ENCODE measurements at places on chromosomes 3 and 15.

GRCh38 chr3:72782521-72782920, 65.7 kb downstream of the SHQ1 start:
- DNase-seq, result no peak

GRCh38 chr3:46091741-46092701, 64.7 kb upstream of the XCR1 start:
- no peak for DNase-seq

GRCh38 chr3:128590948-128591347, 59.7 kb downstream of the RPN1 start:
- DNase-seq, result no peak

- DNase-seq, result no peak
These were observed 514.4 kb upstream of the PROK2 start for GRCh38 chr3:72299321-72299802.

DNA sequence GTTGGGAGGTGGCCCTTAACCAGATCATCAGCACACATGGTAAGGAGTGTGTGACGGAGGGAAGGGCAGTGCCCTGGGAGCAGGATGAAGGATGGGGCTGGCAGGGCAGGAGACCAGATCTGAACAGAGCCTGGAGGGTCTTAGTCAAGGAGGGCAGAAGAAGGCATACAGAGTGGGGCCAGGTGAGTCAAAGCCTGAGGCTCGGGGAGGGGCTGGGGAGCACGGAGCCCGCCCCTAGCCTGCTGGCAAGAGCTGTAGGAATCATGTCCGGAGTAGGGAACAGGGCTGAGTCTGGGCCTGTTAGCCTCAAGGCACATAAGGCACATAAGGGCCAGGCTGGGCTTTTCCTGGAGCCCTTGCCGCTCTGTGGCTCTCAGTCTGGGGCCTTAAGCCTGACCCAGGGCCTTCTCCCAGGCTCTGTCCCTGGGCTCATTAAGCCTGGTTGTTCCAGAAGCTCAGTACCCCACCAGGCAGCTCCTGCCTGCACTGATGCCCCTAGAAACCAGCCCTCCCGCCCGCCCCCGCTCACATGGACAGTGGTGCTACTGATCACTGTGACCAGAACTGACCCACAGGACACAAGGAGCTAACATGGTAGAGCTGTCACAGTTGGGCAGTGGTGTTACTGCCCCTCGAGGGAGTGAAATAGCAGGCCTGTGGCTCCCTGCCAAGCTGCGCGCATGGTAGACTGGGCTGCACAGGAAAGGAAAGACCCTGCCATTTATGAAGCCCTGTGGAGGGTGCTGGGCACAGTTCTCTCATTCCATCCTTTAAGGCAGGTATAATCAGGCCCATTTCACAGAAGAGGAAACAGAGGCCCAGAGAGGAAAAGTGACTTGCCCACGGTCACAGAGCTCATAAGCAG, 14.6 kb downstream of the ISG20 start:
- DNase-seq, result no peak

DNA sequence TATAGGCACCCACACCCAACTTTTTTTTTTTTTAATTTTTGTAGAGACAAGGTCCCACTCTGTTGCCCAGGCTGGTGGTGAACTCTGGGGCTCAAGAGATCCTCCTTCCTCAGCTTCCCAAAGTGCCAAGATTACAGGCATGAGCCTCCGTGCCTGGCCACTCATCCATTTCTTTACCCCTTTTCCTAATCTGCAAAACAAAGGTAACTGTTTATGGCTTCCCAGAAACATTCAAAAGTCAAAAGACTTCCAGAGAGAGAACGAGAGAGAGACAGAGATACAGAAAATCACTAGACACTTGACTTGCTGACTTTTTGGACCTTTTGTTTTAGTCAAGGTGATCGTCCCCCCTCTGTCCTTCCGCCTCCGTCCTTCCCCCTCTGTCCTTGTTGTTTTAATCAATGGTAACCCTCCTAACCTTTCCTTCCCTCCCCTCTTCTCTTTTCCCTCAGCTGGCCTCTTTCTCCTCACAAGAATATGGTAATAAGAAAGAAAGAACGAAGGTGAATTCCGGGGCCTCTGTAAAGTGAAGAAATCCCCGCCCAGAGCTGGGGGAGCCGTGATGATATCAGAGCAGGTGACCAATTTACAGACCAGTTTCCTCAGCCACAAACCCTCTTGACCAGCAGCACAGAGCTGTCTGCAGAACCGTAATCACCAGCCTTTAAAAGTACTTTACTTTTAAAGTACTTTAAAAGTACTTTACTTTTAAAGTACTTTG, 21.9 kb downstream of the KLHL6 start:
- DNase-seq, result no peak

- no peak for DNase-seq
These were observed 491 bp upstream of the ZNF774 start for GRCh38 chr15:90351479-90352106.

- peak; percentile 90 for DNase-seq
These were observed at the start of gene CAPN7 for GRCh38 chr3:15205934-15206661. Gene CAPN7, plus strand, starts transcription at chr3:15206246. Its CDS starts 250 bp downstream, at chr3:15206496.

- no peak for DNase-seq
These were observed 30.2 kb upstream of the CRBN start for GRCh38 chr3:3209714-3210113.

- DNase-seq, result no peak
These were observed 923.1 kb downstream of the TBL1XR1 start for GRCh38 chr3:176274161-176274560.

DNA sequence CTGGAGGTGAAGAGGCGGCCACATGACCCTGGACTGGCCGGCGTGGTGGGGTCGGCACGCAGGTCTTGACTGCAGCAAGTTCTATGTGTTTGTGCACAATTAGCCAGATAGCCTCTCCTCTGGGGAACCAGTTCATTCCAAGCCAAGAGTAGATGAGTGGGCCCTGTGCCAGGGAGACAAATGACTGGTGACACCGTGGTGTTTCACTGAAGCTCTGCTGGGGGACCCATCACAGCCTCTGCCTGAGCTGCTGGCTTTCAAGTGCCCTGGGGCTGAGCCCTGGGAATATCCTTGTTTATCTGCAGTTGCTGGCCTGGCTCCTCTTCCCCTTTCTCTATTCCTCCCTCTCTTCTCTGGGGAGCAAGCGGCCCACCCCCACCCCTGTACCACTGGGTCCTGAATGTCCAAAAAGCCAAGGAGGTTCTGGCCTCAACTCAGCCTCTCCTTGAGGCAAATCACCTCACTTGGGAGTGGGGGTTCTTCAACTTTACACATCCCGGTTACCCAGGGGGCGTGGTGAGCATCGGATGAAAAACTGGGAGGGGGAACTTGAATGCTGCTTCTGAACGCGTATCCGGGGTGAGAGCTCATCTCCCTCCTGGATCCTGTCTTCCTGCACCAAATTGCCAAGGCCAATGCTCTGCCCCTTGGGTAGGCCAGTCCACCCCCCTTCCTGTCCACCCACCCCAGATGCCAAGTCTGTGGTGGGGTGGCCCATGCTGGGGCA, 199.6 kb upstream of the LYSMD4 start:
- no peak for DNase-seq

DNA sequence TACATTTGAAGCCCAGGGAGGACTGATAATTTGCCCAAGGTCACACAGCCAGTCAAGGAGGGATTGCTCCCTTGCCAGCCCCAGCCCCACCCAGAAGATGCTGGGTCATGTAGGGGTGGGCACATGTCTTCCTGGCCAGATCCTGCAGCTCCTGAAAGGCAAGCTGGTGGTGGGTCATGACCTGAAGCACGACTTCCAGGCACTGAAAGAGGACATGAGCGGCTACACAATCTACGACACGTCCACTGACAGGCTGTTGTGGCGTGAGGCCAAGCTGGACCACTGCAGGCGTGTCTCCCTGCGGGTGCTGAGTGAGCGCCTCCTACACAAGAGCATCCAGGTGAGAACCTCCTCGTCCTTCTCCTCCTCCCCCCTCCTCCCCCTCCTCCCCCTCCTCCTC, 13.2 kb downstream of the ISG20 start:
- DNase-seq, result no peak

DNA sequence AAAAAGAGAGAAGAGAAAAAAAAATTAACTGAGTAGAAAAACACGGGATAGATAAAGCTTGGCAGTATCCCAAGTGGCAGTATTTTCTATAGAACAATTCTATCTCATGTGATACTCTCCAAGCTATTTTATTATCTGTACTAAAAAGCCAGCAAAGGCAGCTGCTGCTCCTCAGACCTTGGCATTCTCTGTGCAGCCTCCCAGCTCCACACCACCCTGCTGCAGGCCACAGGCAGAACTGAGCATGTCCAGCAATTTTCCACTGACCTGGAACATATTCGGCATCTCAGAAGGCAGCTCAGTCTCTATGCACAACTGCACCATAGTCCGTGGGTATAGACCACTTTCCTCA, 1161.4 kb downstream of the IGSF11 start:
- DNase-seq, result no peak

- no peak for DNase-seq
These were observed 37.3 kb upstream of the SLC6A11 start for GRCh38 chr3:10778492-10779292.

GRCh38 chr3:123841476-123842238, 42.5 kb downstream of the MYLK start:
- DNase-seq, result no peak

DNA sequence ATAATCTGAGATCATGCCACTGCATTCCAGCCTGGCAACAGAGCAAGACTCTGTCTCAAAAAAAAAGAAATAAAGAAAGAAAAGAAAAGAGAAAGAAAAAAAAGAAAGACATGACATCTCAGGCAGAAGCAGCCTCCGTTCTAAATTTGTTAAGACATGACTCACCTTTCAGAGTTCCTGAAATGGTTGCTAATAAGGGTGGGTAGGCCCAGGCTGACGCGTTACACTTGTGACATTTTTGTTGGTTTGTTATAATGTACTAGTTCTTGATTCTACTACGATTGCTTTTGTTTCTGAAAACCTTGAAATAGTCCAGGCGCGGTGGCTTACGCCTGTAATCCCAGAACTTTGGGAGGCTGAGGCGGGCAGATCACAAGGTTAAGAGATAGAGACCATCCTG, 21.0 kb downstream of the SLC25A20 start:
- DNase-seq, result no peak

DNA sequence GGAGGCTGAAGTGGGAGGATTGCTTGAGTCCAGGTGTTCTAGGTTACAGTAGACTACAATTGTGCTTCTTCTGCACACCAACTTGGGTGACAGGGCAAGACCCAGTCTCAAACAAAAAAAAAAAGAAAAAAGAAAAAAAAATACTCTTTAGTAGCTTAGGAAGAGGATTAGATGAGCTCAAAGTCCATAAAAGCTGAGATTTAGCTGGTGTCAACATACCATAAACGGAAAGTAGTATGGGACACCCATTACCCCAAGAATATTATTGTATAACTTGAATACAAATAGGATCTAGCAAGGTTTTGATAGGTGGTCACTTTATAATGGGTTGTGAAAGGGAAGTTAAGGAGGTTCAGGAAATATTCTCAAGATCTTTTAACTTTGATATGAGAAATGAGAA, 38.0 kb upstream of the ULK4 start:
- no peak for DNase-seq

GRCh38 chr3:95815828-95816227, 998.6 kb upstream of the EPHA6 start:
- no peak for DNase-seq

- DNase-seq, result no peak
These were observed 542 bp downstream of the GABRA5 start for GRCh38 chr15:26867200-26868007.

GRCh38 chr15:62561059-62561519, 396.0 kb upstream of the C2CD4B start:
- no peak for DNase-seq

DNA sequence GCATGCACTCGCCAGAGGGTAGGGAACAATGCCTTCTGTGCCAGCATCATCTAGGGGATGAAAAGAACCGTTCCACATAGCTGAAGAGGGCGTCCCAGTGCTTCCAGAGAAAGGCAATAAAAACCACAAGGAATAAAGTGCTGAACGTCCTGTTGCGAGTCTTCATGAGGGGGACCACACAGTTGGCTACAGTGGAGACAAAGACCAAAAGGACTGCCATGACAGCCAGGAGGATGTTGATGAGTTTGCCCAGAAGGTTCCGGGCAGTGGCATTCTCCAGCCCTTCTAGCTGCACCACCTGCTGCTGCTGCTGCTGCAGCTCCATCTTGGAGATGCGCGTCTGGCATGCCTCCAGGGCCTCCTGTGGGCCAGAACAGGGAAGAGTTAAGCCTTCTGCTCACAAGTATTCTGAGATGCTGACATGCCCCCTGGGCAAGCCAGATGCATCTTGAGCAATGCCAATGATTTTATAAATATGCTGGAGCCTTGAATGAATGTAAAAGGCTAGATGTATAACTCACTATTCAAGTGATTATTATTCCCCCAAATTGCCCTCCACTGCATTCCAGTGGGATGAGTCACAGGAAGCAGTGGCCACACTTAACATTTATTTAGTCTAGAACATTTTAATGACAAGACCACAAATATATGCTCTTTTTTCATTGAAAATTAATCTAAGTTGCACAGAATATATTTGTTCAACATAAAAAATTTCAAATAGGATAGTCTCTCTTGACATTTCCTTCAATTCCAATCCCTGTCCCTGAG, 45.1 kb upstream of the PLXND1 start:
- DNase-seq, result no peak

GRCh38 chr3:64150623-64151207, 74.6 kb downstream of the PRICKLE2 start:
- DNase-seq, result no peak

DNA sequence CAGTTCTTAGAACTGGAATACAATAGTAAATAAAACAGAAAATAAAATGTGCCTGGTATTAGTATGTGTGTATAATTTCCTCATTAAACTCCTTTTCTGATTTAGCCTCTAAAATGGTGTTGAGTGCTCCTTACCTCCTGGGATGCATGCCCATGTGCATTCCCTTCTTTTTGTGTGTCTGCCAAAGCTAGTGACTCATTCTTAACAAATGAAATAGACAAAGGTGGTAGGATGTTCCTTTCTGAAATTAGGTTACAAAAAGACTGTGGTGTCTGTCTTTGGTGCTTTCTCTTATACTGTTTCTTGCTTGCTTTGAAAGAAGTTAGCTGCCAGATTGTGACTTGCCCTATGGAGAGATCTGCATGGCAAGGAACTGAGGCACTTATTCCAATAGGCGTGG, 623.7 kb downstream of the GRM7 start:
- DNase-seq, result no peak

GRCh38 chr3:71031181-71031580, 552.3 kb downstream of the FOXP1 start:
- DNase-seq, result no peak

DNA sequence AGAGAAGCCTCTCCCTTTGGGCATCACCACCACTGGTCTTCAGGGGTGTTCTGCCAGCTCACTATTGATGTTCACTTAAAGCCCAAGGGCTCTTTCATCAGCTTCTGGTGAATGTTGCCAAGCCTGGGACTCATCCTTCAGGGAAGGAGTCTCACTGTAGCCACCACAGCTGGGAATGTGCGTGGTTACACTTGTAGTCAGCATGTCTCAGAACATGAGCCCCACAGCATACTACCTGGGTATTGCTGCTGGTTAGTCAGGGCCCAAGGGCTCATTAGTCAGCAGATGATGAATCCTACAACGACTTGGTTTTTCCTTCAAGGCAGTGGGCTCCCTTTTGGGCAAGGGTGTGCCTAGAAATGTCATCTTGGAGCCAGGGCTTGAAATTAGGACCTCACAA, 412.9 kb downstream of the VGLL3 start:
- DNase-seq, result no peak

DNA sequence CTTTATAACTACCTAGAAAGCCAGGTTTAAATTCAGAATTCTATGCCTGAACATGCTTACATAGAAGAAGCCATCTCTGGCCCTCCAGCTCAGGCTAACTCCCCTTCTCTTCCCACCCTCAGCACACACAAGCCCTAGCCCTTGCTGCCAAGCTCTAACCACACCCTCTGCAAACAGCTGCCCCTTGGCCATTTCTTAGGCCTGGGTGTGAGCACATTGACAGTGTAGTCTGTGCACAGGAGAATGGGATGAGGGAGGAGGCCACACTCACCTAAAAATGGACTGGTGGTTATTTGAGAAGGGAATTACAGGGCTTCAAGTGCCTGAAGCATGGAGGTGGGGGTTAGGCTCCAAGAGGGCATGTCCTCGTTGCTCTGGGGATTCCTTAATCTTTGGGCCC, 42.3 kb upstream of the SLC25A36 start:
- DNase-seq, result no peak
